ENCODE measurements at places on chromosomes 16 and 17.

GRCh38 chr16:24986512-24987303 is 28.5 kb downstream of the ARHGAP17 start:
- no peak for DNase-seq

DNA sequence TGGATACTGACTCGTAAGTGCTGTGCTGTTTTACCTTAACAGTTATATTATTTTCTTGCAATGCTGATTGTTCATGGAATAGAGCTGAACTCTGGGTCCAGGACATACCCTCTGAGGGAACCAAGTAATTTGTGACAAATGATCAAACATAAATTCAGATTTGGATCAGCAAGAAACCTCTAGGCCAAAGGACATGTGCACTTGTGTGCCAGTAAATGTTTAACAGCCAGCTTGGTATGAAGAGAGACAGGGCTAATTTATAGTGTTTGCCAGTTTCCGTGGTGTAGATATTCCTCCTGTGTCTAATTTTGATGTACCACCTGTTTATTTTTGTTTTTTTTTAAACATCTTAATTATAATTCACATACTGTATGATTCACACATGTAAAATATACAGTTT is 30.8 kb upstream of the MRC2 start:
- no peak for DNase-seq

GRCh38 chr17:2051933-2052559 is 2.9 kb upstream of the HIC1 start:
- DNase-seq: no peak

- no peak for DNase-seq
Measured at GRCh38 chr17:57226793-57227192, 29.5 kb upstream of the MSI2 start.

- no peak for DNase-seq
Measured at GRCh38 chr17:81228420-81228819, 5.7 kb upstream of the CEP131 start.

DNA sequence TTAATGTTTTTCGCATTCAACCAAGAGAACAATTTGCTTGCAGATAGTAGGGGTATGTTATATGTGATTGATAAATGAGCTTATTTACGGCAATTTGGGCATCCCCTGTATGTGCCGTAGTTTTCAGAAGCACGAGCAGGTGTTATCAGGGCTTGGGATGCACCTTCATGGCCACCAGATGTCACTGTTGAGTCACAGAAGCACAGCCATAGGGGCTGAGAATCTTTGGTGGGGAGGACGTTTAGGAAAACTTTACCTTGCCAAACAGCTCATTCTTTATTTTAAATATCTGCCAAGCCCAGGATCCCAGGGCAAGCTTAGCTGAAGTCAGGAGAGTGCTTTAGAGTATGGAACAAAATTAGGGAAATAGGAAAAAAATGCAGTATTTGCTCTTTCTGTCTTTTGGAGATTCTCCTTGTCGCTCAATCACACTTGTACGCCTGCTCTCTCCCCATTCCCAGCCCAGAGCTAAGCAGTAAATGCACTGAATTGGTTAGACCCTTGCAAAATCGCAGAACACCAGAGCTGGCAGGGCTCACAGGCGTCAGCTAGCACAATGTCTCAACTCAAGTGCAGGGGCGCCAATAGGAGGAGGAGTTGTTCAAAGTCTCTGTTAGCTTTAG is 93.6 kb upstream of the MPHOSPH6 start:
- peak; percentile 55 for DNase-seq

DNA sequence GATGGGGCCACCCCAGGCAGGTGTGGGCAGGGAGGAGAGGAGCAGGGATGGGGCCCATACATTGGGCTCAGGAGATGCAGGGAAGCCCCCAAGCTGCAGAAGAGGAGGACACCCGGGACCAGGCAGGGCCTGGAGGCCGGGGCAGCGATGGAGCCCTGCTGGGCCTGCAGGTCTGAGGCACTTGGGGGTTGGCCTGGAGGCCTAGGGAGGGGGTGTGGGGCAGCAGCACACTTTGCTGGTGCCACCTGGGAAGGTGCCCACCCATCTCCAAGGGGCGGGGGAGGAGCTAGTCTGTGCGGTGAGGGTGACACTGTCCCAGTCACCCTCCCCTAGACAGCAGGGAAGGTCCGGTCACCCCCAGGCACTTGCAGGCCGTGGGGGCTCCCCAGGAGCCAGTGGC is 6.4 kb upstream of the CCDC57 start:
- no peak for DNase-seq

GRCh38 chr16:68328151-68328859 is 17.5 kb downstream of the PRMT7 start:
- peak; percentile 78 for DNase-seq

GRCh38 chr16:53207810-53208752 is 153.3 kb downstream of the CHD9 start:
- DNase-seq: peak; percentile 14

DNA sequence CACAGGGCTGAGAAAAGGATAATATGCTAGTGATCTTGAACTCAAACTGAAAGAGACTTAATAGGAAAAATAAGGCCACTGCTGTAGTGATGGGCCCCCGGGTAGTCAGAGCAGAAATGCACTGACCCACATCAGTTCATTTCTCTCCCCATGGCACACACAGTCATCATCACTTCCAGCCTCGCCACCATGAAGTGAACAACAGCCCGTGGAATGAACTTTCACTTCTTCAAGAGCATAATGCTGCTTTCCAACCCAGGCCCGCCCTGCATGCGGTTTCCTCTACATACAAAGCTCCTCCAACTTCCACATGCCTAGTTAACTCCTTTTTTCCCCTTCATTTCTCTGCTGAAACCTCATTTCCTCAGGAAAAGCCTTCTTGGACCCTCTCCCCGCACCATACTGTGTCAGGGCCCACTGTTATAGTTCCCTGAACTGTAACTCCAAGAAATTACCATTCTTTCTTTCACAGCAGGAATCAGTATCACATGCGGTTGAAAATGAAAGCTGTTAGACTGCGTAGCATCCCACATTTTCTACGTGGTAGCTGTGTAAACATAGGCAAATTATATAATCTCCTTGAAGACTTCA is 65.8 kb upstream of the SMIM36 start:
- DNase-seq: peak; percentile 44

DNA sequence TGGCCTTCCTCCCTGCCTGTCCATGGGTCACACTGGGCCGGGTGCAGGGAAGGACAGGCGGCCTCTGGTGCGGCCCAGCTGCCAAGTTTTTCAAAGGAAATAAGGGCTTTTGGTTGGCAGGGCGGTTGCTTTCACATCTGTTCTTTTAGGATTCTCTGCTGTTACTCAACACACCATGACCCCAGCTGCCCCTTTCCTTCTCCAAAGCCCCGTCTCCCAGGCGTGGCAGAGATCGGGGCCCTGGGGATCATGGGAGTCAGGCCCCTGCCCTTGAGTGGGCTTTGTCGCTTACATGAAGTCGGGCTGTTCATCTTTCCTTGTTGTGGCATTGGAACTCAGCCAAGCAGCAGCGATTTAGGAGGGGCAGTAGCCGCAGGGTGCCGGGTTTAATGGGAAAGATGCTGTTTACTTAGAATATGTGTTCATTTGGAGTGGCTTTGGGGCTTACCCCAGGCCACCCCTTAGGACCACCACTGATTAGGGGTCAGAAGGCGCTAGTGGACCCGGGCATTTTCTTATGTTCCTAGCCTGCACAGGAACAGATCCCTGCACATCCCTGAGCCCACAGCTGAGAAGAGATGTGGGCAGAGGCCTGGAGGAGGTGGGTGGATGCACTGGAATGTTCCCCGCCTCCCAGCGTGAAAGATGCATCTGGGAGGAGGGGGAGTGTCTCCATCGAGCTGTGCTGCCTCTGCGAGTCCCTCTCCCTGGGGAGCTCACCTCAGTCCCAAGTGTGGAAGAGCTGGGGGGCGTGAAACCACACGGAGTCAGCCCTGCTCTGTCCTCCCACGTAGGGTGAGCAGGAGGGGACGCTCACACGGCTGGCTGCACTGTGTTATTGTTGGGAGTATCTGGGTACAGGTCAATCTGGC is 6.8 kb upstream of the ADCY7 start:
- DNase-seq: no peak

- peak; percentile 40 for DNase-seq
Measured at GRCh38 chr17:28381141-28381825, 9.8 kb downstream of the SARM1 start.

GRCh38 chr17:60909405-60909804 is 231.8 kb downstream of the BCAS3 start:
- DNase-seq: no peak

GRCh38 chr16:85602402-85603202 is 10.5 kb upstream of the GSE1 start:
- no peak for DNase-seq

DNA sequence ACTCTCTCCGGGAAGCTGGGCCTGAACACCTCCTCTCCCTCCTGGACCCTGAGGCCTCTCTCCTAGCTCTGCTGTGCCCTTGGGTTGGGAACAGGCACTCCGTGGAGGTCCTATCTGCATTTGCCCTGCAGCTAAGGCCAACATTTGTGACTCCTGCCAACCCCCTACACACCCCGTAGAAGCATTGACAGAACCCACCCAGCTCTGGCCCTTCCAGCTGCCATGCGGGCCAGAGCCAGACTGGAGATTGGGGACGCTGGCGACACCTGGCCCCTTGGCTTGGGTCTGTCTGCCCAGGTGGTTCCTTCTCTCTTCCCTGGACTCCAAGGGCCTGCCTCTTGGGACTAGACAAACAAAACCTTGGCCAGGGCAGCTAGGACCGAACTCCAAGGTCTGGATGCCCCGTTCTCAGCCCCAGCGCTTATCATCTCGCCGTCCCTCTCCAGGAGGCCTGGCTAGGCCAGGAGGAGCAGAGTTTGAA is 644 bp upstream of the RHBDF2 start:
- DNase-seq: no peak

DNA sequence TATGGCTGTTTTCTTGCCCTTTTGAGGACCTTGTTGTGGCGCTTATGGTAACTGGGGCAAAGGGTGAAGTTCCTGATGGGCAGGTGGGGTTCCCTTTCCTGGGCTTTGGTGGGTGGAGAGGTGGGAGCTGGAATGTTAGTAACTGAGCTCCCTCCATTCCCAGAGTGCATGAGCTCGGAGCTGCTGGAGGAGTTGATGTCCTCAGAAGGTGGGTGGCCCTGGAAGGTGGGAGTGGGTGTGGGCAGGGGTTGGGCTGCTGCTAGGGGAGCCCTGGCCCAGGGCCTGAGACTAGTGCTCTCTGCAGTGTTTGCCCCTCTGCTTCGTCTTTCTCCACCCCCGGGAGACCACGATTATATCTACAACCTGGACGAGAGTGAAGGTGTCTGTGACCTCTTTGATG is 1.2 kb upstream of the ELMO3 start:
- DNase-seq: no peak

GRCh38 chr16:57807252-57807967 is 5.1 kb upstream of the KIFC3 start:
- DNase-seq: no peak

DNA sequence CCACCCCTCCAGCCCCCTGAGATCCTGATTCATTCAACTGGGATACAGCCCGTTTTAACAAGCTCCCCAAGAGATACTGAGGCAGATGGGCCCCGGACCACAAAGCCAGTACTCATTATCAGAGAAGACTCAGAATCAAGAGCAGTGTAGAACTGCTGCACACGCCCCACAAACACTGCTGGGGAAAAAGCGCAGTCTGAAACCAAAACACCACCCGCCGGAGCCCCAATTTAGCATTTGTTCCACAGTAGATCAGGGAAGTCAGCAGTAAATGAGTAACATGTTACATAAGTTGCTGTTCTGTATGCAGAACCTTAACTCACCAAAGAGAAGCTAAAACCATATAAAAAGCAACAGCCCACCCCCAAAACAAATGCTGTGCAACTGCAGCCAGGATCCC is 123.6 kb downstream of the CDYL2 start:
- DNase-seq: no peak

GRCh38 chr17:75864448-75864871 is 9.3 kb upstream of the WBP2 start:
- DNase-seq: peak; percentile 57

GRCh38 chr16:78689536-78689935 is 590.1 kb downstream of the WWOX start:
- DNase-seq: no peak

DNA sequence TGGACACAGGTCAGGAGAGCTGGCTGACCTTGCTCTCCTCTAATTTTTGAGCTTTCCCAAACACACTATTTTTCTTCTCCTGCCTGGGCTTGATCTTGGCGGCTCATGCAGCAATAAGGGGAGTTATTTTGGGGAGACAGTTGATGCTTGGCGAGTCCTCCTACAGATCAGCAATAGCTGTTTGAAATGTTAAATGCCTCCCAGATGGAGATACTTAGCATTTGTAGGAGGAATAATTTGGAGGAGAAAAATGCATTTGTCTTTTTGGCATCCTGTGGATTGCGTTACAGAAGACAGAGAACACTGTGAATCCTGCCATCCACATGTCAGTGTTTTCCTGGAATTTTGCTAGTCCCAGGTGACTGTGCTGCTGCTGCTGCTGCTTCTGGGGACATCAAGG is 328.0 kb upstream of the XYLT1 start:
- DNase-seq: no peak

DNA sequence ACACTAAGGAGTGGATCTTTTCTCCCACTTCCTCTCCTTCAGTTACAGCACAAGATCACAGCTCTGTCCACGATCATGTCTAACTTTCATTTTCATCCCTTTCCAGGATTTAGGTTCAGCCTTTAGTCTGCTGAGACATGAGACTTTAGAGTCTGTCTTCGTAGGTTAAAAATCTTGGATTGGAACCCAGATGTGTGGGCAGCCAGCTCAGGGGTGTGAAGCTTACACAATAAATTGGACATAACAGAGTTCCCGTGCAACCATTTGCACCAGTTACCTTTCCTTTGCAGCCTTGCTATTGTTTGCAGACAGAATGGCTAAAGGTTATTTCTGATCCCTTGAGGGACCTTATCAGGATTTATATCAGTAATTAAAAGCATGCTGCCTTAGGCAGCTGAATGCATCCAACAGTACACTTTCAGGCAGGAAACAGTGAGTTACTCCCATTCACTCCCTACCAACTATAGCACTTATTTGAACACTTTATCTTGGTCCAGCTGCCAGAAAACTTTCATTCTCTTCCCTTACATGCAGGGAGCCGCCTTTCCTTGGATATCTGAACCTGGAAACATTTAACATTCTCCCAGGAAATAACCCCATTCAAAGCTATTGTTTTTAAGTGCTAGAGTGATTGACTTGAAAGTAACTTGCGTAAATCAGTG is 87.3 kb downstream of the TMEM100 start:
- no peak for DNase-seq

GRCh38 chr17:40551091-40551878 is 14.0 kb downstream of the CCR7 start:
- peak; percentile 22 for DNase-seq

GRCh38 chr16:31474173-31474714 is 2.3 kb downstream of the TGFB1I1 start:
- DNase-seq: no peak

- DNase-seq: no peak
Measured at GRCh38 chr16:86100205-86101136, 201.5 kb downstream of the IRF8 start.

DNA sequence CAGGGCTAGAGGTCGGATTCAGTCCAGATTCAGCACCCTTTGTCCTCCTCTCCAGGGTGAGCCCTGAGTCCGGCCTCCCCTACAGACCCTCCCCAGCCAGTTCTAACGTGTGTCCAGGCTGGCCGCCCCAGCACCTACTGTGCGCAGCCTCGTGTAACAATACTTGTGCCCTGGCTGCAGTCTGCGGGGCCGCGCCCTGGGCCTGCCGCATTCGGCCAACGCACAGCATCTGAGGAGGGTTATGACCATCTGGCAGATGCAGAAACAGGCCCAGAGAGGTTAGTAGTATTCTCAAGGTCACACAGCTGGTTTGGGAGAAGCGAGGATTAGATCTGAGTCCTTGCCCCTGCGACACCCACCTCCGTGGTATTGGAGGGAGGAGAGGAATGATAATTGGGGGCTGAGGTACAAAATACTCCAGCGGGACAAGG is 968 bp downstream of the RIPOR1 start:
- no peak for DNase-seq
